ENCODE measurements at places on chromosomes 1 and 21.

GRCh38 chr1:234716908-234717375 is 107.0 kb upstream of the IRF2BP2 start:
- no peak overlapping the region for H3K27ac ChIP-seq
- no peaks in the 10 kb centered on the region for H3K27me3 ChIP-seq
- H3K4me1 ChIP-seq: peaks cover 9% of the 10 kb centered on the region
- no peak overlapping the region for H3K4me3 ChIP-seq
- H3K36me3 ChIP-seq: no peaks in the 10 kb centered on the region
- DNase-seq: no peak

GRCh38 chr1:6358144-6358624 is 35.4 kb downstream of the ACOT7 start:
- H3K4me1 ChIP-seq: peaks cover 17% of the 10 kb centered on the region
- no peak overlapping the region for H3K4me3 ChIP-seq
- H3K27me3 ChIP-seq: no peaks in the 10 kb centered on the region
- H3K36me3 ChIP-seq: no peaks in the 10 kb centered on the region

GRCh38 chr1:200150721-200151120 is 123.2 kb downstream of the NR5A2 start:
- H3K27me3 ChIP-seq: no peaks in the 10 kb centered on the region
- no peaks in the 10 kb centered on the region for H3K36me3 ChIP-seq
- H3K27ac ChIP-seq: peak overlapping the region; percentile 11
- DNase-seq: no peak

- no peaks in the 10 kb centered on the region for H3K4me1 ChIP-seq
- no peak overlapping the region for H3K27ac ChIP-seq
- no peak overlapping the region for H3K4me3 ChIP-seq
- DNase-seq: no peak
- no peaks in the 10 kb centered on the region for H3K36me3 ChIP-seq
Observed at GRCh38 chr1:34686531-34686930, 68.3 kb upstream of the GJB5 start.

- H3K27ac ChIP-seq: no peak overlapping the region
- no peaks in the 10 kb centered on the region for H3K4me1 ChIP-seq
- peaks cover 26% of the 10 kb centered on the region for H3K27me3 ChIP-seq
- H3K4me3 ChIP-seq: no peak overlapping the region
Observed at GRCh38 chr1:64292399-64292798, 89.0 kb downstream of the UBE2U start.

- no peak for DNase-seq
- H3K27ac ChIP-seq: no peak overlapping the region
- H3K4me3 ChIP-seq: no peak overlapping the region
- H3K27me3 ChIP-seq: no peaks in the 10 kb centered on the region
Observed at GRCh38 chr21:28324690-28325089, 668.0 kb downstream of the LTN1 start.

DNA sequence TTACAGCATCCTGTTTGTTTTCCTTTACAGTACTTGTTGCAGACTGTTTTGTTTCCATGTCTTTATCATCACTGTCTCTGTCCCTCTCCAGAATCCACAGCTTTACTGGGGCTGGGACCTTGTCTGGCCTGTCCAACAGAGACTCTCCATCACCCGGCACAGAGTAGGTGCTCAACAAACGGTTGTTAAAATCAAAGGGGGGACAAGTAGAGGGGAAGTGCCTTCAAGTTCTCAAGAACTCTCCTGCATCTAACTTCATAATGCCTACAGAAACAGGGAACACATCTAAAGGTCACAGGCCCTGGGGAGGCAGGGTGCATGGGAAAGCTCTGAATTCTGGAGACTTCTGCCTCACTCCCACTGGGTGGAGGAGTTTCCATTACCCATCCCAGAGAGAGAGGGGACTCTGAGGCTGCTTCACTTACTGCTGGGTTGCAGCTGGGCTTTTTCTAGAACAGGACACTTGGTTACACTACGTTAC is 2.3 kb upstream of the ECE1 start:
- H3K36me3 ChIP-seq: peaks cover 21% of the 10 kb centered on the region
- H3K4me1 ChIP-seq: peaks cover 88% of the 10 kb centered on the region
- peak overlapping the region; percentile 80 for H3K4me3 ChIP-seq
- no peaks in the 10 kb centered on the region for H3K27me3 ChIP-seq
- H3K27ac ChIP-seq: peak overlapping the region; percentile 99
- no peak for DNase-seq

DNA sequence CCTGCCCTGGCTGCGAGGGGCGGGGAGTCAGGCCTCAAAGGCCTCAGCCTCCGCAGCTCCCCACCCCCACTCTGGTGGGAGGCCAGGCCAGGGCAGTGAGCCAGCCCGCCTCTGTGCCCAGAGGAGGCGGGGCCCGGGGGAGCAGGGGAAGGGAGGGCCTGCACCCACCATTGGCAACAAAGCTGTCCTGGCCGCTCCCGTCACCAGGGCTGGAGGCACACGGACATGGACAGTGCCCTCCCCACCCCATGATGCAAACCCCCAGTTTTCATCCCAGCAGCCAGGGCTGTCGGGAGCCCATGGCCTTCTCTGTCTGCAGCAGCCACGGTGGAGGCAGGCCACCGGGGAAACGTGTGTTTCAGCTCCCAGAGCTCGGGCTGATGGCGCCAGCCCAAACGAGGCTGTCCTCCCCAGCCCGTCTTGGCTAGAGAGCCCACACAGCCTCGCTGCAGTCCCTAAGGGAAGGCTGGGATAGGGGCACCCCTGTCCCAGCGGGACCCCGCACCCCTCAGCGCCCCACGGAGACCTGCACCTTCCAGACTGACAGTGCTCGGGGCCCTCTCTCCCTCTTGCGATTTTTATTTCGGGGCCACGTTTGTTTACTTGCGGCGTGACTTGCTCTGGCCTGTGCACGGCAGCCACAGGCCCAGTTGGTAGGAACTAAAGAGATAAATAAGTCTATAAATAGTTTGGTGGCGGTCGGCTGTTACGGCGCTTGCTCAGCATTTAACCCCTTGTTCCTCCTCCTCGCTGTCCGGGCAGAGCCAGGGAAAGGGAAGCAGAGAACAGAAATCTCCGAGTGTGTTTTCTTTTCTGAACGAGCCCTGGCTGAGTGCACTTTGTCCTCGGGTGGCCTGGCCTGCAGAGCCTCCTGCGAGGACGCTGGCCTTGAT is 101.8 kb downstream of the PRDM16 start:
- H3K36me3 ChIP-seq: no peaks in the 10 kb centered on the region
- H3K4me1 ChIP-seq: peaks cover 11% of the 10 kb centered on the region
- H3K4me3 ChIP-seq: peak overlapping the region; percentile 76
- DNase-seq: no peak
- H3K27ac ChIP-seq: no peak overlapping the region

GRCh38 chr1:213657013-213657412 is 330.8 kb upstream of the PROX1 start:
- H3K27me3 ChIP-seq: no peaks in the 10 kb centered on the region

- no peak overlapping the region for H3K4me3 ChIP-seq
- peaks cover 27% of the 10 kb centered on the region for H3K27me3 ChIP-seq
- H3K4me1 ChIP-seq: no peaks in the 10 kb centered on the region
Observed at GRCh38 chr1:65527707-65528503, 107.4 kb downstream of the LEPR start.

GRCh38 chr1:182095946-182096345 is 34.4 kb upstream of the ZNF648 start:
- DNase-seq: no peak
- no peak overlapping the region for H3K4me3 ChIP-seq
- H3K36me3 ChIP-seq: no peaks in the 10 kb centered on the region

GRCh38 chr1:222079566-222079965 is 337.7 kb upstream of the DUSP10 start:
- no peak overlapping the region for H3K4me3 ChIP-seq
- H3K36me3 ChIP-seq: no peaks in the 10 kb centered on the region
- H3K4me1 ChIP-seq: peaks cover 12% of the 10 kb centered on the region

GRCh38 chr1:46043458-46044017 is 88.9 kb downstream of the PIK3R3 start:
- H3K4me1 ChIP-seq: peaks cover 40% of the 10 kb centered on the region
- no peaks in the 10 kb centered on the region for H3K36me3 ChIP-seq
- H3K4me3 ChIP-seq: peak overlapping the region; percentile 64
- peak overlapping the region; percentile 88 for H3K27ac ChIP-seq
- peak; percentile 82 for DNase-seq

DNA sequence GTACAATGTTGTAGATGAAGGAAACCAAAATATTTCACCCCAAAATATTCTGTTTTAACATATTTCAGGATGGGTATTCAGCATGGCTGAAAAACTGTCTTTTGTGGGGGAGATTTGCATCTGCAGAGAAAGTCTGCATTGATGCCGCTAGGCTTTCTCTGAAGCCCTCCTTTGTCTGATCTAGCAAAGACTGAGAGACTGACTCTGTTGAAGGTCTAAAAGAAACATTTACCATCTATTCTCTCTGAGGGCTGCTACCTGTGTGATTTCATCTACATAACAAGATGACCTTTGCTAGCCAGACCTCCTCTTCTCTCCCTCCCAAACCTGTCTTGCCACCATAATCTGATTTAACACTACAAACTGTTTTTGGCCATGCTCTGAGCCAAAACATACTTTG is 12.4 kb upstream of the MT1HL1 start:
- H3K4me3 ChIP-seq: no peak overlapping the region
- DNase-seq: no peak
- H3K27ac ChIP-seq: no peak overlapping the region
- no peaks in the 10 kb centered on the region for H3K27me3 ChIP-seq
- H3K36me3 ChIP-seq: no peaks in the 10 kb centered on the region

- peaks cover 6% of the 10 kb centered on the region for H3K27me3 ChIP-seq
- H3K4me3 ChIP-seq: no peak overlapping the region
- H3K27ac ChIP-seq: no peak overlapping the region
- no peaks in the 10 kb centered on the region for H3K36me3 ChIP-seq
- no peaks in the 10 kb centered on the region for H3K4me1 ChIP-seq
- DNase-seq: no peak
Observed at GRCh38 chr21:17370916-17371315, 141.9 kb upstream of the CXADR start.

DNA sequence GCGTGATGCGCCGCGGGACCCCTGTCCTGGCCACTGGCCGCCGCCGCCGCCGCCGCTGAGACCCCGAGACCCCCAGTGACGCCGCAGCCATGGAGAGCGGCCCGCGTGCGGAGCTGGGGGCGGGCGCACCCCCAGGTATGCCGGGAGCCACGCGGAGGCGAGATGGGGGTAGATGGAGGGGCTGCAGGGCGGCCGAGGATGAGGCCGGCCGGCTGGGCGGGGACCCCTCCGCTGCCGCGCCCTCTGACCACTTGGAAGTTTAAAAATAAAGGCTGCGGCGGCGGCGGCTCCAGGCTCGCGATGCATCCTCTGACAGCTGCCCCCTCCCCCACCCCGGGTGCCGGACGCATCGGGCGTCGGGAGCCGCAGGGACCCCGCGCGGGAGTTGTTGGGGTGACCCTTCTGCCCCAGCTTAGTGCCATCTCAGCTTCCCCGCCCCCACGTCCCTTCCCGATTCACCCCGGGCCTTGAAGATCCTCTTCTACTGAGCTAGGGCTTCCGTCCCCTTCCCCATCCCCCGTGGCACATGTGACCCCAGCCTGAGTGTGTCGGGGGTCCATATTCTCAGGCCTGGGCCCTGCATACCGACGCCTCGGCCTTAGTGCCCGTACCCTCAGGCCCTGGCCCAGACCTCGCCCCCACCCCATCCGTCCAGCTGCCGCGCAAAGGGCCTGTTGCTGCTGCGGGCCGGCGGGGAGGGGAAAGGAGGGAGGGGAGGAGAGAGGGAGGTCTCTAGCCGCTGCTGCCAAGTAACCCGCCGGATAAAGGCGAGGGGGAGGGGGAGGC is 562 bp downstream of the MAP7D1 start:
- peak overlapping the region; percentile 98 for H3K27ac ChIP-seq
- peaks cover 8% of the 10 kb centered on the region for H3K36me3 ChIP-seq
- H3K27me3 ChIP-seq: no peaks in the 10 kb centered on the region
- DNase-seq: peak; percentile 31

DNA sequence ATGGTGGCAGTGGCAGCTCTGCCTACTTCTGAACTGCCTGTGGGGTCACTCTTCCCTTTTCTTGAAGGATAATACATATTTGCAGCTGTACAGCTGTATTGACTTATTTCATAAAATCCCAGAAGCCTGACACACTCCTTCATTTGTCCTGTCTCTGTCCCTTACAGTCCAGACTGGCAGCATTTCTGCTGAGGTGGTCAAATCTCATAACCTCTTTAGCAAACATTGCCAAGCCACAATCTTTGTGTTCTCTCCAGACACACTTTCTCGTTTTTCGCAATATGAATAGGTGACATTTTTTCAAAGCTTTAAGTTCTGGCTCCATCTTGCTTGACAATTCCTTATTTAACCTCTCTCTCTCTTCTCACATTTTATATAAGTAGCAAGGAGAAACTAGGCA is 15.2 kb downstream of the LY9 start:
- no peaks in the 10 kb centered on the region for H3K27me3 ChIP-seq
- DNase-seq: no peak
- H3K27ac ChIP-seq: no peak overlapping the region
- H3K36me3 ChIP-seq: peaks cover 62% of the 10 kb centered on the region

GRCh38 chr21:29521872-29522271 is 223.2 kb downstream of the BACH1 start:
- peaks cover 41% of the 10 kb centered on the region for H3K36me3 ChIP-seq
- H3K4me1 ChIP-seq: no peaks in the 10 kb centered on the region
- no peak for DNase-seq

- no peaks in the 10 kb centered on the region for H3K27me3 ChIP-seq
- H3K27ac ChIP-seq: no peak overlapping the region
- no peaks in the 10 kb centered on the region for H3K36me3 ChIP-seq
Observed at GRCh38 chr1:183719289-183719688, 66.2 kb upstream of the APOBEC4 start.

GRCh38 chr1:42786097-42786496 is 1.3 kb downstream of the TMEM269 start:
- H3K36me3 ChIP-seq: peaks cover 34% of the 10 kb centered on the region
- peaks cover 14% of the 10 kb centered on the region for H3K27me3 ChIP-seq
- peak overlapping the region; percentile 79 for H3K4me3 ChIP-seq
- no peak overlapping the region for H3K27ac ChIP-seq
- no peak for DNase-seq
- H3K4me1 ChIP-seq: peaks cover 23% of the 10 kb centered on the region

- no peaks in the 10 kb centered on the region for H3K36me3 ChIP-seq
- no peak overlapping the region for H3K4me3 ChIP-seq
- H3K27ac ChIP-seq: no peak overlapping the region
- no peaks in the 10 kb centered on the region for H3K4me1 ChIP-seq
Observed at GRCh38 chr1:156823210-156823790, 6.7 kb upstream of the SH2D2A start.

GRCh38 chr1:239678181-239678580 is 291.8 kb downstream of the CHRM3 start:
- no peak for DNase-seq
- H3K4me3 ChIP-seq: no peak overlapping the region
- no peaks in the 10 kb centered on the region for H3K36me3 ChIP-seq
- H3K27me3 ChIP-seq: no peaks in the 10 kb centered on the region
- no peak overlapping the region for H3K27ac ChIP-seq

Measured in stimulated activated naive B cell treated with anti-CD40 and anti-IgM and Interleukin-4, amounts not matched to agents 10 μg/mL and 1 μg/mL and 100 μg/mL, for 72 hours (primary cell).